ENCODE measurements at places on chromosomes 2 and 18.

DNA sequence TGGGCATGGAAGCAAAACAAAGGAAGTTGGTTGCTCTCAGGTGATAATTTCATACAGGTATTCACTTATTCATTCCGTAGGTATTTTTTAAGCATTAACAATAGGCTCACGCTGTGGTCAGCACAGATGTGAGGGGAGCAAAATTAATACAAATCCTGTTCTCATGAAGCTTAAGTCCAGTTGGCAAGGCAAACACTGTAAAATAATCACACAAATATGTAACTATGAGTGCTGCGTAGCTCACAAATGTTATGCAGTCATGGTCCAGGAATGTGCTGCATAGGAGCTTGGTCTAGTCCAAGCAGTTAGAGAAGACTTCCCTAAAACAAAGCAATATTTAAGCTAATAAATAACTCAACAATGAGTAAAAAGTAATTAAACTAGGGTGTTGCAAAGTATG is 23.9 kb downstream of the SP5 start:
- no peak for DNase-seq

GRCh38 chr18:11153097-11153496 is 3.7 kb upstream of the PIEZO2 start:
- DNase-seq: no peak

GRCh38 chr18:31977270-31977872 is 34.4 kb upstream of the TRAPPC8 start:
- DNase-seq: peak; percentile 29

DNA sequence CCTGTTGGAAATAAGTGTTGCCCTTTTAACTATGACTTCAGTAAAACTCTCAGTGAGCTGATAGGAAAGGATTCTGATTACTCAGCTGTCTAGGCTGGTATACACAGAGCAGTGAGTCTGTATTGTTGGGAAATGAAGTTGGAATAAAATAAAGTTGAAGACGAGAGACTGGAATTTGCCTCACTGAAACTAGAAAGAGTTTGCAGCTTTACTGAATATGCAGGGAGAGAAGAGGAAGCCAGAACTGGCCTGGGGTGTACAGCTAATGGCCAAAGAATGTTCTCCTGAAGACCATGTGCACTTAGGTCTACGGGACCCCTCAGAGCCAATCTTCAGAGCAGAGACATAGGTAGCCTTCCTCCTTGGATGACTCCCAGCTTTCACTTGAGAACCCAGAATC is 26.5 kb downstream of the EIF4E2 start:
- DNase-seq: no peak

GRCh38 chr2:129754831-129755230 is 224.6 kb upstream of the RAB6C start:
- DNase-seq: no peak

- DNase-seq: no peak
Measured at GRCh38 chr2:18926631-18927524, 337.5 kb upstream of the NT5C1B start.

- DNase-seq: no peak
Measured at GRCh38 chr2:207093234-207093633, 72.5 kb downstream of the KLF7 start.

DNA sequence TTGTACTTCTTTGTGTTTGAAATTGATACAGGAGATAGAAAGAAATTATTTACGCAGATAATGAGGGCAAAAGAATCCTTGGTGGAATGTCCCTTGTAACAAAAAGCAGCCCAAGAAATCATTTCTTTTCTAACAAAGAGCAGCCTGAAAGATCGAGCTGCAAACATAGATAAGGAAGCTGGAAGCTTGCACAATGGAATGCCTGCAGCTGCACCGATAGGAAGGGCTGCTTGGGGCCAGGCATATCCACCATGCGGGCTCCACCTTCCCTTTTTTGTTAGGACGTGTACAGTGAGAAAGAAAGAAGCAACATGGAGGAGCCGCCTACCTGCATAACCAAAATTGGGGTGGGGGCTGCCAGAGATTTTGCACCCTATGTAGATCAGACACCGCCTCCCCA is 568.7 kb downstream of the METTL4 start:
- DNase-seq: no peak

- no peak for DNase-seq
Measured at GRCh38 chr2:120229341-120229740, 6.1 kb upstream of the TMEM185B start.

- DNase-seq: no peak
Measured at GRCh38 chr2:231357048-231357447, 38.5 kb upstream of the B3GNT7 start.

- no peak for DNase-seq
Measured at GRCh38 chr2:207296265-207296948, 130.7 kb upstream of the KLF7 start.

GRCh38 chr2:203880557-203881125 is 13.1 kb downstream of the CTLA4 start:
- no peak for DNase-seq

DNA sequence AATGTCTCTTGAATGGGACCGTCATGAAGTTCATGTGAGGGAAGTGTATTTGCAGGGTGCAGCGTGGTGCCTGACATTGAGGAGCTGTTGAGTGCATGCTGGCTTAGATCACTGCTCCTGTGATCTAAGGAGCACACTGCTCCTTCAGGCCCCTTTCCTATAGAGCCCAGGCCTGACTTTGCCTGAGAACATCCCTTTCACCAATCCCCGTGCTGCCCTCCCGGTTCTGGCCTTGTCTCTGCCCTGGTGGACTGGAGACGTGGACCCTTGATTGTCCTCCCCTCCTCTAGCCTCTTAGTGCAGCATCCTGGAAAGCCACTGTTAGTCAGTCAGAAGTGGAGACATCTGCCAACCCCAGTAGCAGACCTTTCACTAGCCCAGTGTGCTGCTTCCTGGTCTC is 323.6 kb upstream of the HS6ST1 start:
- DNase-seq: no peak

DNA sequence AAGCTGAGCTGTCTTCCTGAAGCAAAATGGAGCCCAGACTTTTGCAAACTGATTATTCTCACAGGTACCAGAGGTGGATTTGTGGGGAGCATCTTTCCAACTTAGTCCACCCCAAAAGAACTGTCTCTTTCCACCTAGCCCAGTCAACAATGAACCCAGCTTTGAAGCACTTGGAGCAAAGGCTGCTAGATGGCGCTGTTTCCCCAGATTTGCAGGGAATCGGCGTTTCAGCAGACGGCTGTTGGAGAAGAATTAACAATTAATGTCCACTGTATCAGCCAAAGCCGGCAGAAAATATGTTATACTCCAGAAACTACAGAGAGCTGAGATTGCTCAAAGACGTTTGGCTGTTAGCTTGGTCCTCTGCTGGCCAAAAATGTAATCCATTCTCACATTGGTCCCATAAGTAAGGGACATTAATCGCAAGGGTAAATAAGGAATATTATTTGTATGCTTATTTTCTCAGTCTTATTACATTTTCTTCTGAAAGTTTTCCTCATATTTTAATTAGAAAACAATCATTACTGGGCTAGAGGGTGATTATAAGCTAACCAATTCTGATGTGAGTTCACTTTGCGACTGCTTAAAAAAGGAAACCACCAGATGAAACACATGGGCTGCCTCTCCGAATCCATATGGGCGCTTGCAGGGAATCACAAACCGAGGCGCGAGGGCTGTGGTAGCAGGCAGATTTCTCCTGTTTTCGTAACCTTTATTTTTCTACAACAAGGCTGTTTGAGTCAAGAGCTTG is 423.8 kb upstream of the MEX3C start:
- DNase-seq: peak; percentile 5

GRCh38 chr2:205321231-205321630 is 361.1 kb upstream of the NRP2 start:
- no peak for DNase-seq

GRCh38 chr2:174224665-174225288 is 23.6 kb downstream of the OLA1 start:
- DNase-seq: no peak

GRCh38 chr2:203659331-203660049 is 46.9 kb upstream of the CD28 start:
- DNase-seq: no peak

DNA sequence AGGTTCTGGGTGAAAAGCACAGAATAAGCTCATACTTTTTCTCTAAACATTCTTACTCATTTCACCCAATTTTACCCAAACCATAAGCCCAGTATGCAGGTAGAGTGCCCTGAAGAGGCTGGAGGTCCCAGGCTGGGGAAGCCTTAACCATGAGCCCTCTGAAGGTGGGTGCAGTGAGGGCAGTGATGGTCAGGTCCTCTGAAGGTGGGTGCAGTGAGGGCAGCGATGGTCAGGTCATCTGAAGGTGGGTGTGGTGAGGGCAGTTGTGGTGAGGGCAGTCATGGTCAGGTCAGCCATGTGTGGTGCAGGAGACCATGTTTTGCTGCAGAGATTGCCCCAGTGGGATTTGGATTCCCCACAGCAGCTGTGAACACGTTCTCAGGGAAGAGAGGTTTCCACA is 148.8 kb downstream of the SNTG2 start:
- no peak for DNase-seq

DNA sequence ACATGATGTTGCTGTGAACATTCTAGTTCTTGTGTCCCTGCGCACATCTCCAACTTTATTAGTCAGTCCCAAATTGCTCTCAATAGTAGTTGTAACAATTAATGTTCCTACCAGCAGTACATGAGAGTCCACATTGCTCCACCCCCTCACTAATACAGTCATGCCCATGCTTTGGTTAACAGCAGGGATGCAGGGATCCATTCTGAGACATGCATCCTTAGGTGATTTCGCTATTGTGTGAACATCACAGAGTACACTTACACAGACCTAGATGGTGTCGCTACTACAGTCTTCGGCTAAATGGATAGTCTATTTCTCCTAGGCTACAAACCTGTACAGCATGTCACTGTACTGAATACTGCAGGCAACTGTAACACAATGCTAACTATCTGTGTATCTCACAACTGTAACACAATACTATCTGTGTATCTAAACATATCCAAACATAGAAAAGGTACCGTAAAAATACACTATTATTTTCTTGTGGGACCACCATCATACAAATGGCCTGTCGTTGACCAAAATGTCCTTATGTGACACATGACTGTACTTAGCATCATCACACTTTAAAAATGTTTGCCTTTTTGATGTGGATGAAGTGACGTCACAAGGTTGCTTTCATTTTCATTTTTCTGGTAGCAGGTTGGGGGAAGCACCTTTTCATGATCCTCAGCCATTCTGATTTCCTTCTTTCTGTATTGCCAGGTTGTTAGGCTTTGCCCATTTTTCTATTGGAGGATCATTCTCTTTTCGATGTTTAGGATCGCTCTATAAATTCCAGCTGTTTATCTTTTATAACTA is 82.9 kb upstream of the RNF152 start:
- peak; percentile 38 for DNase-seq

DNA sequence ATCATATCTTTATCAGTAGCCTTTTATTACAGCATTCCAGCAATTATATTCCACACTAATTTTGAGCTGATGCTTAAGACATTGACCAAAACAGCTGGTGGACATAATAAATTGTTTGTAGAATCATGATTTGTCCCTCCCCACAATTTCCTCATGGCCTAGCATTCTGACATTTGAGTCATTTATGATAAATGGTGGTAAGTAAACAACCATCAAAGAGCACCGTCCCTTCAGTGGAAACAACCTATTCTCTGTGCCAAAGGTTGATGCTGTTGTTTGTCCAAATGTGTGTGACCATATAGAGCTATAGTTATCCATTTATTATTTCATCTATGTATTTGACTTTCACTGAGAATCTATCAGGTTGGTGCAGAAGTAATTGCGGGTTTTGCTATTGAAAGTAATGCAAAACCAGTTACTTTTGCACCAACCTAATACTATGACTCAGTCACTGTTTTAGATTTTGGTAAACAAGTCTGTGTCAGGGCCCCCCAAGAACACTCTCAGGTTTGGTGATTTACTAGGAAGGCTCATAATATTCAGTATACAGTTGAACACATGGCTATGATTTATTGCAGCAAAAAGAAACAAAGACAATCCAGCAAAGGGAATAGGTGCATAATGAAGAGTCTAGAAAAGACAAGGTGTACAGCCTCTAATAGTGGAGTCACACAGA is 608.7 kb upstream of the REG3G start:
- DNase-seq: no peak

GRCh38 chr2:16332681-16333557 is 332.7 kb downstream of the CYRIA start:
- no peak for DNase-seq

DNA sequence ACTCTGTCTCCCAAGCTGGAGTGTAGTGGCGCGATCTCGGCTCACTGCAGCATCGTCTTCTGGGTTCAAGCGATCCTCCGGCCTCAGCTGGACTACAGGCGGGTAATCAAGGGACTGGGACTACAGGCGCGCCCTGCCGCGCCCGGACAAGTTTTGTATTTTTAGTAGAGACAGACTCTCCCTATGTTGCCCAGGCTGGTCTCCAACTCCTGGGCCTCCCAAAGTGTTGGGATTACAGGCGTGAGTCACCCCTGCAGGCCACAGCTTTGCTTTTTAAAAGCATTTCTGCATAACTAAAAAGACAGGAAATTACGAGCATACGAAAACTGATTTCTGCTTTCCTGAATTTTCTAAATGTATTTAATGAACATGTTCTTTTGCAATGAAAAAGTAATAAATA is 916 bp upstream of the OSBPL1A start:
- no peak for DNase-seq

GRCh38 chr2:149768320-149768799 is 180.8 kb upstream of the MMADHC start:
- no peak for DNase-seq

DNA sequence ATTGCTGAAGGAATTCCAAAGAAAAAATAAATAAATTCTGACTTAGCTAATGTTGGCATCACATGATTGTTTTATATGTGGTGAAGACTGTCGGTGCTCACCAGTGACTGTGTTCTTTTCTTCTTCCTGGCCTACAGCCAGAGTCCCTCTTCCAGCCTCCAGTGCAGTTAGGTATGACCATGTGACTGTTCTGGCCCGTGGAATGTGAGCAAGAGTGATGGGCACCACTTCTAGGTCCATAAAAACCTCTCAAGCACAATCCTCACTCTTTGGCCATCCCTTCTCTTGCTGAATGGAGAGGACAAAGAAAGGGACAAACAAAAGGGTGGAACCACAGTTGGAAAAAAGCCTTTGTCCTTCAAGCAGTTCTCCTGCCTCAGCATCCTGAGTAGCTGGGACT is 39.0 kb upstream of the BMPR2 start:
- DNase-seq: no peak

DNA sequence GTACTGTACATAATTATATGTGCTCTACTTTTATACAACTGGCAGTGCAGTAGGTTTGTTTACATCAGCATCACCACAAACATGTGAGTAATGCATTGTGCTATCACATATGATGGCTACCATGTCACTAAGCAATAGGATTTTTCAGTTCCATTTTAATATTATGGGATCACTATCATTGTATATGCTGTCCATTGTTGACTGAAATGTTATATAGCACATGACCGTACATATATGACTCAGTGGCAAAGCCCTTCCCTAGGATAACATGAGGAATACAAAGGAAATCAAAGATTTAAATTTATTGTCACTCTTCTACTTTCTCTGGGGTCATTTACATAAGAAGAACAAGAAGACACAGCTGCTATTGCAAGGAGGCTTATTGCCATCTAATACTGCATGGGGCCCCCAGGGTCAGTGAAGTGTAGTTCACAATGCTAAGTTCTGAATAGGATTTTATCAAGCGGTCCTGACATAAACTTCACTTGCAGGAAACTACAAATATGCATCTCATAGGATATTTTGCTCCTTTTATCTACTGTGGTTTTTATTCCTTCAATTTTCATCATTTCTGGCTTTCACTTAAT is 21.8 kb downstream of the PDE1A start:
- DNase-seq: no peak

- no peak for DNase-seq
Measured at GRCh38 chr2:67388680-67389079, 8.5 kb upstream of the ETAA1 start.

GRCh38 chr2:172340394-172340793 is 87.0 kb upstream of the ITGA6 start:
- DNase-seq: no peak

- DNase-seq: no peak
Measured at GRCh38 chr2:74390606-74391005, 10.5 kb upstream of the DCTN1 start.
